RCC 7860 (cell line): ENCODE measurements at places on chromosomes 2 and 18.

- DNase-seq: peak; percentile 49
Observed at GRCh38 chr2:199485732-199486335, 28.1 kb upstream of the SATB2 start.

GRCh38 chr18:47981320-47981719 is 50.9 kb upstream of the SMAD2 start:
- DNase-seq: no peak

DNA sequence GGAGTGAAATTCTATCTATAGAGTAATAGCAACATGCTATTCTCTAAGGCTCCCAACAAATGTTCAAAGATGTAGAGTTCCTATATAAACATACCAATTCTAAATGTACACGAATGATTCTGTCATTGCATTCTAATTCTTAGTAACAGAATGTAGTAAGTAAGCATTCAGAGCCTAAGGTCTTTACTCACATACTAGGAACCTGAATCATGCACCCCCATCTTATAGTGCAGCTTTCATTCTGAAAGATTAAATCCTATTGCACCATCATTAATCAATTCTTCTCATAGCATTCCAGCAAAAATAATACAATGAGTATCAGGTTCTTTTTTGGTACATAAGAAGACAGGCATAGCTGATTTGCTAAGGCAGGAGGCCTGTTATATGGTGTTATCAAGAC is 230.0 kb downstream of the NCKAP5 start:
- no peak for DNase-seq

- peak; percentile 11 for DNase-seq
Observed at GRCh38 chr2:46241344-46241743, 55.9 kb upstream of the EPAS1 start.

GRCh38 chr18:475202-476031 is 25.1 kb downstream of the COLEC12 start:
- DNase-seq: peak; percentile 71

- peak; percentile 94 for DNase-seq
Observed at GRCh38 chr2:64975232-64975821, 13.9 kb upstream of the SLC1A4 start.

DNA sequence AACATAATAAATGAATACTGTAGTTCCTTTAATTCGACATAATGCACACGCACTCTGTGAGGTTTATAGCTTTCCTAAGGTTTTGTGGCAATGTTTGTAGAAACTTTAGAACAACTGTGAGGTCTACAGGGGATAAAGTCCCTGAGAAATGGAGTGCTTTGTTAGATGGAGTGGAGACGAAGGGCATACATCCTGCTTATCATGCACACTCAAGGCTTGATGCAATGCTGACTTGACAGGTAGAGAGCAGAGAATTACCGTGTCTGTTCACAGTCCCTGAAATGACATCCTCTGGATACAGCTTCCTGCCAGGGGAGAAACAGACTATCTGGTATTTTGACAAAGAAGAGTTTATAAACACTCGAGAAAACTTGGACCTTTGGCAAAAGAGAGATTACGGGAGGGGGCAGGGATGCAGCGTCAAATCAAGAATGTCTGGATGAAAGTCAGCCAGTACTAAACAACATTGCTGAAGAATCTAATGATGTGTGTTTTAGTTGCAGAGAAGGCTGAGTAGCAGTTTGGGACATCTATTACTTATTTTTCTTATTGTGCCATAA is 766.9 kb upstream of the ZEB2 start:
- no peak for DNase-seq

- DNase-seq: no peak
Observed at GRCh38 chr18:13581496-13582177, 144.7 kb downstream of the FAM210A start.

DNA sequence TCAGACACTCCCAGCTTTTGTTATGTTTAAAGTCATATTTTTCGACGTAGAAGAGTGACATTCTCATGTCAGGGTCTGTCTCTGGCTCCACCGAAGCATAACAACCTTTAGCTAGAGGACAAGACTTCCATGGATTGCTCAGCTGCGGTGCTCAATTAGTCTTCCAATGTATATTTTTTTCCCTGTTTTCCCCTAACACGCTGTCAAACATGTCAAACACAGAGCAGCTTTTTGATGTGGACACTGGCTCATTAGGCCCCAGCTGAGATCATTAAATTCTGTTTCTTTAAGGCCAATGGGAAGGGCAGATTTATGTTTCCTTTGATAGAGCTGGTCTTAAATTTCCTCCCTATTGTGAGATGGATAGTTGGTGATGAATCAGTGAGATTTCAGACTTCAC is 525.4 kb downstream of the PIK3C3 start:
- DNase-seq: no peak

- DNase-seq: no peak
Observed at GRCh38 chr2:72140621-72140960, 7.1 kb downstream of the CYP26B1 start.

DNA sequence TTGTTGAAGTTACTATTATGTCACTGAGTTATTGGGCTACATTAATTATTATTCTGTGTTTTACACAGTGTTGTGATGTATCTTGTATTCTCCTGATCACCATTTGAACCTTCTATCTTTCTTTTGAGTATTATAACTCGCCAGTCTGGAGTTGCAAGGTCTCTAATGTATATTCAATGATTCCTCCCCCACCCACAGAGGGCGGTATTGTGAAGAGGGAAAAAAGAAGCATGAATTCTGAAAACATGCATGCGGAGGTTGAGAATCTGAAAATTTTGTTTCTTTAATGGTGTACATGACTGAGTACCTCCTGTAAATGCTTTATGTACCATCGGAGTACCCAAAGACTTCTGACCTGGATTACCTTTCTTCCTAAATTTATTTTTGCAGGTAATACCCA is 266.6 kb downstream of the NR4A2 start:
- no peak for DNase-seq
